ENCODE measurements at places on chromosomes 7 and 10.

- no peak for DNase-seq
Measured at GRCh38 chr10:13728898-13729535, 142.3 kb downstream of the PRPF18 start.

DNA sequence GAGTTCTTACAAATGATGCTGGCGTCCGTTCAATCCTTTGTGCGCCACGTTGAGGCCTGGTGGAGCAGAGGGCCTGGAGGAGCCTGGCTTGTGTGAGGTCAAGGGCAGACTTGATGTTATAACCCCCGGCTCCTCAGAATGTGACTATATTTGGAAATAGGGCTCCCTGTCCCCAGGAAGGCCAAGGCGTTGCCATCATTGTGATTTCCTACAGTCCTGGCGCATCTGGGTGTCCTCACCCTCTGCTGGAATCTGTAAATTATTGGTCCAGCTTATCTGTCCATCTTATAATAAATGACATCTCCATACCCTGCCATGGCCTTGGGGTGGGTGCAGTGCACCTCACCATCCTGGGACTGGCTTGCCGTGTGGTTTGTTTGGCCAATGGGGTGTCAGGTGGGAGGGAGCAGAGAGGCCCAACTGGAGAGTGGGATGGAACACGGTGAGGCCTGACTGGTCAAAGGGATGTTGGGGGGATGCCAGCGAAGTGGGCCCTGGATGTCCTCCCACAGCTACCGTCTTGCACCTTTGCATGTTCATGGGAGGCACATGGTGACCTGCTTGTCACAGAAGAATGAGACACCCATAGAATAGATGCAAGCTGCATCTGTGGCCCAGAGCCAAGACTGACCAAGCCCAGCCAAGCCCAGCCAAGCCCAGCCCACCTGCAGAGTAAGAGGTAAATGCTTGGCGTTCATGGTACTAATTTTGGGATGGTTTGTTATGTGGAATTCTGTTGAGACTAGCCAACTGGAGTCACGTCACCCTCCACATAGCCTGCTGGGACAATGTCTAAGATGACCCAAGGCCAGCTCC lies 11.1 kb upstream of the LRRC27 start:
- DNase-seq: no peak

DNA sequence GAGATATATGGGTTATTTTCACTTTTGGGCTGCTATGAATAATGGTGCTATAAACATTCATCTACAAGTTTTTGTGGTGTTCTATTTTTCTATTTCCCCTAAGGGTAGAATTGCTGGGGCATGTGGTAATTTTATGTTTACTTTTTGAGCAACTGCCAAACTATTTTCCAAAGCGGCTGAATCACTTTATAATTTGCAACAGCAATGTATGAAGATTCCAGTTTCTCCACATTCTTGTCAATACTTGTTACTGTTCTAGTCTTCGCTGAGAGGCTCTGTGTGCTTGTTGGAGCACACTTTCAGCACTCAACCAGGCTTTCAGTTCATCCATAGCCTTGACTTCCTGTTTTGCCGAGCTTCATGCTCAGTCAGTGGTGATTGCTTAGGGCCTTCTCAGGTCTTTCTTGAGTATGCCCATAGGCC lies 39.0 kb downstream of the ADK start:
- DNase-seq: peak; percentile 62

- DNase-seq: no peak
Measured at GRCh38 chr7:18317941-18318340, 177.6 kb upstream of the HDAC9 start.

DNA sequence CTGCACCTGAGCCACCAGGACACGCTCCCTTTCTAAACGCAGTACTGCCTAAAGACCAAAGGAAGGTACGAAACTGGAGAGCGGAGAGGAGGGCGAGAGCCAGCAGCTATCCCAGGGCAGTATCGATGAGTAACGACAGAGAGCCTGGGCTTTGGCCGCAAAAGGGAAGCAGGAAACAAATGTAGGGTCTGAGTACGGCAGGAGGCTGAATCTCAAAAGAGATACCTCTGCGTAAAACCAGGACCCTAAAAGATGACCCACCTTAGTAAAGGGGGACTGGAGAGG lies 20.4 kb downstream of the PARP12 start:
- DNase-seq: no peak

- DNase-seq: no peak
Measured at GRCh38 chr7:80334908-80335307, 177.0 kb downstream of the GNAT3 start.

DNA sequence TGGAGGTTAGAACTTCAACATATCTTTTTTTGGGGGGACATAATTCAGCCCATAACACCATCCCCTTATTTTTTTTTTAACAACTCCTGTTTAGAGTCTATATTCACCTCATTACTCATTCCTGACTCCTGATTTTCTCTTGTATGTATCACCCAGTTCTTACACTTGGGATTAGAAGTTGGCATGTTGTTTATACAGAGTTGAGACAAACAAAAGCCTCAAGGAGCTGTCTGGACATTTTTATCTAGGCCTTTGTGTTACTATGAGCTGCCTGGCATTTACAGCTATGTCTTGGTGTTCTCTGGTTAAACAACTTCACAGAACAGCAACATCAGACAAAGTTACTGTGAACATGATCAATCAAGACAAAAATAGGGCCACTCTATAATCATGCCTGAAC lies 517.5 kb downstream of the KIF20B start:
- DNase-seq: no peak

- no peak for DNase-seq
Measured at GRCh38 chr10:17176091-17176490, 25.4 kb downstream of the TRDMT1 start.

DNA sequence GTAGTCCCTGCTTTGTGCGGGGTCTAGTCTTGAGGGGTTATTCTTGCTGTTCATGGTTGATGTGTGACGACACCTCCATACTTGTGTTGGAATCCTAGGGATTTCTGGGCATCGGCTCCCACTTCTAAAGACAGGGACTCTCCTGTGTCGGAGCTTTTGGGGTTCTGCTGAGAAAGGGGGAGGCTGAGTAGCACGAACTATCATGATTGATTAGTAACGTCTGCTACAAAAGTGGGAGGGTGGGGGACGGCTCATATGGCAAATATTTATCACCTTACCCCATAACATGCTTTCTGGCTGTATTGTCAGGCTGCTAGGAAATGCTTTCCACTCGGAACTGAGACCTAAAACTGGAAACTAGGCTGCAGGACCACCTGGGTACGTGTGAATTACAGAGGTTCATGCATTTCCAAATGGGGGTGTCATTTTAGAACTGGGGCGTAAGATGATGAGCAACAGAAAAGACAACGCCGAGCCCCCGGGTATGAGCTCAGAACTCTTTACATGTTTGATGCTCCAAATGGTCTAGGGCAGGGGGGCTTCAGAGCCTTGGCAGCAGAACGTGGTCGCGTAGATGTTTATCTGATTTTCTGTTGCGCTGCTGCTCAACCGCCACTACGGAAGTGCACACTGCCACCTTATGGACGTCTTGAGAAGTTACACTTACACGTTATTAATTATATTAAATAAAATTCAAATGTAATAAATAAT lies 15.1 kb upstream of the NME8 start:
- peak; percentile 56 for DNase-seq

- no peak for DNase-seq
Measured at GRCh38 chr10:119893074-119893473, 544 bp downstream of the SEC23IP start.

GRCh38 chr10:31075434-31075833 lies 43.8 kb upstream of the ZNF438 start:
- DNase-seq: no peak

DNA sequence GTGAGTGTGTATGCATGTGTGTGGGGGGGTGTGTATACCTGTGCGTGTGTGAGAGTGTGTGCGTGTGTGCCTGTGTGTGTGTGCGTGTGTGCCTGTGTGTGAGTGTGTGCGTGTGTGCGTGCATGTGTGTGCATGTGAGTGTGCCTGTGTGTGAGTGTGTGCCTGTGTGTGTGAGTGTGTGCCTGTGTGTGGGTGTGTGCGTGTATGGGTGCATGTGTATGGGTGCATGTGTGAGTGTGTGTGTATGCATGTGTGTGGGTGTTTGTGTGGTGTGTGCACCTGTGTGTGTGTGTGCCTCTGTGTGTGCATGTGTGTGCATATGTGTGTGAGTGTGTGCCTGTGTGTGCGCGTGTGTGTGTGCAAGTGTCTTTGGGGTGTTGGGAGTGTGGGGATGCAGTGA lies 6.4 kb downstream of the ANTXRL start:
- no peak for DNase-seq

GRCh38 chr7:154777489-154777888 lies 225.4 kb downstream of the PAXIP1 start:
- DNase-seq: no peak

DNA sequence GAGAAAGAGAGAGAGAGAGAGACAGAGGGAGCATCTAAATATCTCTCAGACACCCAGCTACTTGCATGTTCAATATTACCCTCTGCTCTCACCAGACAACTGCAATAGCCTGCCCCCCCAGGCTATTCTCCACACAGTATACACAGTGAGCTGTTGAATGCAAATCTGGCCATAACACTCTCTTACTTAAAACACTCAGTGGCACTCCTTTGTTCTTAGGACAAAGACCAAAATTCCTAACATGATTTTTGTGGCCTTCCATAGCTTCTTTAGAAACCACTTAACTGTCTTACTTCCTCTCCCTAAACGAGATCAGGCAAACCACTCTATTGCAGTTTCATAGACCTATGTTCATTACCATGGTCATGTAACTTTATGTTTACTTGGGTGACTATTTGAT lies 903.6 kb upstream of the AUTS2 start:
- no peak for DNase-seq
